ENCODE measurements at places on chromosomes 7 and 10.

DNA sequence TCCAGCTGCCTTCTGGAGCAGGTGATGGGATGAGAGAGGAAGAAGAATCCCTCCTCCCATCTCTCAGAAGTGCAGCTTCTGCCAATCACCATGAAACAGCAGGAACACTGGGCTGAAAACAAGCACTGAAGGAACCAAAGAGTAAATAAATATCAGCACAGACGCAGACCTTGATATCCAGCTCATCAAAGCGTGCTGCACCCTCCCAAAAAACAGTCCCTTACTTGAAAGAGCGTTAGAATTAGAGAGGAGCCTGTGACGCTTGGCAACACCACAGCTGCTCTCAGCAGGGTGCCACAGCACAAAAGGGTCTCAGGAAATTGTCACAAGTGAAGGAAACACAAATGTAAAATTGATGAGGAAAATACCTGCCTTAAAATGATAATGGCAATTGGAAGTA is 39.5 kb downstream of the KLF6 start:
- DNase-seq: no peak

GRCh38 chr10:117547716-117548668 is 5.4 kb downstream of the EMX2 start:
- DNase-seq: no peak

- DNase-seq: no peak
Observed at GRCh38 chr10:5477948-5478693, 21.2 kb downstream of the CALML5 start.

DNA sequence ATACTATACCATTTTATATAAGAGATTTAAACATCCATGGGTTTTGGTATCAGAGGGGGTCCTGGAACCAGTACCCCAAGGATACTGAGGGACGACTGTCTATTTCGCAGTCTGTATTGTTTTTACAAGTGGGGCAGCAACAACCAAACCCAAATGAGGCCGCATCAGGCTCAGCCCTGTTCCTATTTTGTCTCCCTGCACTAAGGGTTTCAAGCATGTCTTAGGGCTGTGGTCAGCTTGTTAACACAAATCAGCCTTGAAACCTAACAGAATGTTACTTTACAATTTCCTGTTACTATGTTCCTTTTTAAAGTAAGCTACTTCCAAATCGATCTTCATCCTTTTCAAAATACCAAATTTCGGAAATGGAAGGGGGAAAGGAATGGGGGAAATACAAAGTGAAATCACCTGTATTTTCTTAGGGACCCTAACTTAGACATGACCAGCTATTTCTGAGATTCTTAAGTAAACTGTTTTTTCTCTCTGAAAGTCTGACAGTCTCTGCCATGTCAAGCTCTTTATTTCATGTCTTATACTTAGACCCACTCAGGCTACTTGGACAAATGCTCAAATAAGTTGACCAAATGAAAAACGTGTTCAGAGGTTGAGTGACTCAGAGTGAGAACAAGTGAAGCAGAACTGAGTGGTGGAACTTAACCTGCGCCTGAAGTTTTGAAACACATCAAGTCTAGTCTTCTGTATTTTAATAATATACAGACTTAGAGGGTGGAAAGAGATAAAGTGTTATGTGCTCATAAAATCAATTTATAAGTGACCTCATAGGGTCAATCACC is 75.8 kb downstream of the C1GALT1 start:
- DNase-seq: peak; percentile 29

- DNase-seq: no peak
Observed at GRCh38 chr7:146346096-146346495, 229.5 kb downstream of the CNTNAP2 start.
